Choroid plexus epithelial cell (primary cell): ENCODE measurements at places on chromosomes 2 and 18.

DNA sequence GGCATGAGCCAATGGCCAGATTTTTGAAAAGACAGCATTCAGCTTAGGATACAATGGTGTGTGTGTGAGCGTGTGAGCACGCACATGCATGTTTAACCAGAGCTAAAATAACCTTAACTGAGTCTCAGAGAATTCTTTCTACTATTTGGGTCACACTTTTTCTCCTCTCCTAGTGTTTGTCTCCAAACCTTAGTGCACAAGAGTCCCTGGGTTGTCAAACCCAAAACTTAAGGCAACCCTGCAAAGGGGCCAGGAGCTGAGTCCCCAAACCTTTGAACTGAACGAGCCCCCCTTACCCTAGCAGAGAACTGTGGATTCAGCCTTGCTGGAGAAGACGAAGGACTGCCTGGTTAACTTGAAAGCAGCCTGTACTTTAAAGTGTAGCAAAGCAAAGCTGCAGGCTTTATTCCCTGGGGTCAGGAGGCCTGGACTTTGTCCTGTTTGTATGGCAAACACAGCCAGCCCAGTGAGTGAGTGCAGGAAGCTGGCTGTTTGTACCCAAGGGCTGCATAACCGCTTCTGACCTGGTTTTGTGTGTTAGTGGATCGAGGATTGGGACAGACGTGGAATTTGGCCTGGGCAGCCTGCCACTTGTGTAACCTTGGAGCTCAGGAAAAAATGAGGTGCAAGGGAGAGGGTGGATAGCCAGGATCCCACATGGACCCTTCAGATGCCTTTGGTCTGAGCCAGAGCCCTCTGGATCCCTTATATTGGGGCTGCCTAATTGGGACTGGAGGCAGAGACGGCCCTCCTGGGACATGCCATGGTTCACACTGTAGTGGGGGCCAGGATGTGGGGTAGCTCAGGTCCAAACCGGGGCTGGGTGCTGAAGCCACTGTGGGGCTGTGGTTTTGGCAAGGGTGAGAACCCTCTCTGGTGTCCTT is 6.4 kb upstream of the PSMD1 start:
- DNase-seq, result no peak

DNA sequence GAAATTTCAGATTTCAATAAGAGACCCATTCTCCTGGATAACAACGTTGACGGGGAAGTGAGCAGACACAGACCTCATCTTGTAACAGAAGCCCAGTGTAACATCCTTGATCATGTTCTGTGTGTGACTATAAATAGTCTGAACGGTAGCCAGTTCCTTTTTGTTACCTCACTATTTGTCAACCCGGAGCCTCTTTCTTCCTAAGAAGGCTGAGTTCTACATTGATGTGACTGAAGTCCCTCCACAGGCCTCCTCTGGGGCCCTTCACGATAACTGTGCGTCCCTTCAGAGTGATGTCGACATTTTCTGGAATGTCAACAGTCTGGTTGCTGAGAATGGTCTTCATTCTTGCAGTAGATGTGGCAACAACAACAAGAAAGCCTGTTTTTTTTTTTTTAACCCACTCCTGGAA is 6.3 kb upstream of the PLEKHM3 start:
- peak; percentile 61 for DNase-seq

DNA sequence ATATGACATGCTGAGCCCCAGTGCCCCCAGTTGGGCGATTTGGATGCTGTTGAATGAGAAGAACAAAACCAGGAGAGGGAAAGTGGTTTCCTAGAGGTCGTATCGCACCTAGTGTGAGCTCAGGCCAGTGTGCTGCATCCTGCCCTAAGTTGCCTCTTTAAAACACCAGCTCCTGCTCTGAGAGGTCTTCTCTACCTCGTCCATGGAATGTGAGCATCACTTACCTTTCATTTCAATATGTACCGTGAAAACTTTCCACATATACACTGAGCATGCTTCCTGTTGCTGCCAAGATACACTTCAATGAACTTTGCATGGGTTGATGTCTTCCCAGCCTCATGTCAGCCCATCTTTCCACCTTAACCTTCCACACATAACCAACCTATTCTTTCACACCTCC is 55.6 kb downstream of the MYT1L start:
- DNase-seq, result no peak

DNA sequence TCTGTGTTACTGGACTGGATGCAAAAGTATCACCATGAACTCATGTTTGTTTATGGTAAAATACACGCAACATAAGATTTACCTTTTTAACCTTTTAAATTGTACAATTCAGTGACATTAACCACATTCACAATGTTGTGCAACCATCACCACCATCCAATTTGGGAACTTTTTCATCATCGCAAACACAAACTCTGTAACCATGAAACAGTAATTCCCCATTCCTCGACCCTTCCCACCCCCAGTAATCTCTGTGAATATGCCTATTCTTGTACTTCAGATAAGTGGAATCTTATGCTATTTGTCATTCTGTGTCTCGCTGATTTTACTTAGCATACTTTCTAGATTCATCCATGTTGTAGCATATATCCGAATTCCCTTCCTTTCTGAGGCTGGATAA is 31.1 kb upstream of the EPAS1 start:
- no peak for DNase-seq

GRCh38 chr18:74589021-74589420 is 8.6 kb upstream of the ZNF407 start:
- no peak for DNase-seq

DNA sequence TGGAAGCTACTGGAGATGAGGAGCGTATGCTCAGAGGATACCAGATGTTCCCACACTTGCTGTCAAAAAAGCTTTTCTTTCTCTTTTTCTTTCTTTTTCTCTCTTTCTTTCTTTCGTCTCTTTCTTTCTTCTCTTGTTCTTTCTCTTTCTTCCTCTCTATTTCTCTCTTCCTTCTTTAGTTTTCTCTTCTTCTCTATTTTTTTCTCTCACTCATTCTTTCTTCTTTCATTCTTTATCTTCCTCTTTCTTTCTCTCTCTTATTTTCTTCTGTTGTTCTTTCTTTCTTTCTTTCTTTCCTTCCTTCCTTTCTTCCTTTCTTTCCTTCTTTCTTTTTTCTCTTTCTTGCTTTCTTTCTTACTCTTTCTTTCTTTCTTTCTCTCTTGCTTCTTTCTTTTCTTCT is 457.6 kb downstream of the CMPK2 start:
- no peak for DNase-seq

GRCh38 chr2:133495226-133495625 is 73.0 kb downstream of the NCKAP5 start:
- no peak for DNase-seq

DNA sequence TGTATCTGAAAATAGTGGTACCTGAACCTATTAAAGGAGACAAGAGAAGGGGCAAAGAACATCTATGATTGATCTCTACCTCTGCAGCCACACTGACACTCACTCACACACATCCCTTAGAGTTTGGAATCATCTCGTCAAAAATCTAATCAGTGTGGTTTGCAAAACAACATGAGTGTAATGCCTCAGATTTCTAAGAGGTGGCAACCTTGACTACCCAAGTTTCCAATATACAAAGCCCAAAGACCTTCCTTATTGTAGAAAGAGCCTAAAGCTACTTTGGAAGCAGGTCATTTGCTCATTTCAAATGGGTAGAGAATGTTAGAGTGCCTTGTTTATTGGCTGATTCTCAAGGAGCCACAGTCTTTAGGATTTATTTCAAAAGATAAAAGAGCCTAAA is 444.9 kb downstream of the ARHGAP15 start:
- DNase-seq, result peak; percentile 13
